ENCODE measurements at places on chromosomes 3 and 15. TPM values are rescaled to one million over a fixed set of nuclear protein-coding genes. Genes with fewer than 3 reads are reported as not detected.

Gene CCR8
- not detected for polyA plus RNA-seq

Gene SMAD6
- polyA plus RNA-seq: 20.1 TPM

- no peak for DNase-seq
Observed at GRCh38 chr3:176583956-176584355, 613.3 kb downstream of the TBL1XR1 start.

- DNase-seq: no peak
Observed at GRCh38 chr3:168197162-168197561, 101.4 kb upstream of the GOLIM4 start.

GRCh38 chr3:178385280-178385952, 150.8 kb upstream of the KCNMB2 start:
- peak; percentile 59 for DNase-seq

GRCh38 chr3:88000853-88001252, 58.0 kb downstream of the CGGBP1 start:
- no peak for DNase-seq

- no peak for DNase-seq
Observed at GRCh38 chr3:123287051-123287961, 85.6 kb downstream of the SEC22A start.

DNA sequence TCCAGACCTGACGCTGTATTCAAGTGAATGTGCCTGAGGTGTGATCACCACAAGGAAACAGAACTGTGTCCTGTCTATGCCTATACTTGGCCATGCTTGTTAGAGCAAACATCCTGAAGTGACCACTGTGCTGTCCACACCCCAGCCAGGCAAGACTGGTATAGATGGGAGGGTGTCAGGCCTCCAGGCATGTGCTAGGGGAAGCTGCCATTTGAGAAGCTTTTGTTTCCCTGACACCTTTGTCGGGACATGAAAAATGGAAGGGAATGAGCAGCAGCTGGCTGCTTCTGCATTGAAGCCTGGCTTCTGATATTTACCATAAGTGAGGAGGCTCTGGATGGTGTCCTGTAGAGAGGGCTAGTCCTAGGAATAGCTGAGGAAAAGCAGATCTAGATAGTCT, 106.2 kb downstream of the CPNE4 start:
- no peak for DNase-seq

DNA sequence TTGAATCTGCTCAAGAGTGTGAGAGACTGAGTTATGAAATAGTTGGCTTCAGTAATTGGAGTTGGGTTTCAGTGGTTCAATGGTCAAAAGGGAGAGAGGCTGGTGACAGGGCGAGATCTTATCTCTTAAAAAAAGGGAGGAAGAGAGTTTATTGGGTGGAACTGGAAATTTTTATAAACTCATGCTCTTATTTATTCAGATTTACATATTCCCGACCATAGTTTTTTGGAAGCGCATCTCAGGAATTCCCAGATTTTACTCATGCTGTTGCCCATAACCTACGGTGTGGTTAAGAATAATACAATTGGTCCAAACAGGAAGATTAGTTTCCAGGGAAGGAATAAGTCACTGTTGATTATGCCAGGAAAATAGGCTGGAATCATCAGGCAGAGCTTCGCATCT, 41.4 kb downstream of the CD200 start:
- DNase-seq: no peak
